Activated CD8-positive, alpha-beta memory T cell treated with anti-CD3 and anti-CD28 coated beads for 1 hour (primary cell): ENCODE measurements at places on chromosomes 1 and 21.

- DNase-seq: no peak
Measured at GRCh38 chr1:90402893-90403849, 313.9 kb downstream of the BARHL2 start.

GRCh38 chr1:53187401-53187800, 9.2 kb upstream of the CPT2 start:
- no peak for DNase-seq

DNA sequence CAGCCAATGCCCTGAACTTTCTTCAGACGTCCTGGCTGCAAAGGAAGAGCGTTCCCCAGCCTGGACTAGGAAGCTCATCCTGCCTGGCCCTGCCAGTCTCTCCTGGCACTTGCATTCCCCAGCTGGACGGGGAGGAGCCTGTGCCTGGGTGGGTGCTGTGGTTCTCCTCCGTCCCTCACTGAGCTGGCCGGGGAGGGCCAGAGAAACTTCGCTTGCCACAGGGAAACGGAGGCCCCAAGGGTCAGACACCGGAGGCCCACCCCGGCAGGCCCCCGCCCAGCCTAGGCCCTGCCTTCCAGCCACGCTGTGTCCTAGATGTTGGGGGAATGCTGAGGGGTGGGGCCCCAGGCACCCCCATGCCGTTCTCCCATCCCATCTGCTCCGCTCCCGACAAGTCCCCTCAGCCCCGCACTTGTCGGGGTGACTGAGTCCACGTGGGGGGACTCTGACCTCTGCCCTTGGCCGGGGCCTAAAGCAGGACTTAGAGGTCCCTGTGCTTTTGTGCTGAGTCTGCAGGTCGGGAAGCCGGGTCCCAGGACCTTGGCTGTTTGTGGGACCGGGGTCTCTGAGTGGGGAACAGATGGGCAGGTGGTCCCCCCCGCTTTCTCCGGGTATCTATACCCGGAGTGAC, 4.8 kb downstream of the FTCD start:
- no peak for DNase-seq

GRCh38 chr1:27556781-27557595, 47.0 kb downstream of the AHDC1 start:
- peak; percentile 45 for DNase-seq

DNA sequence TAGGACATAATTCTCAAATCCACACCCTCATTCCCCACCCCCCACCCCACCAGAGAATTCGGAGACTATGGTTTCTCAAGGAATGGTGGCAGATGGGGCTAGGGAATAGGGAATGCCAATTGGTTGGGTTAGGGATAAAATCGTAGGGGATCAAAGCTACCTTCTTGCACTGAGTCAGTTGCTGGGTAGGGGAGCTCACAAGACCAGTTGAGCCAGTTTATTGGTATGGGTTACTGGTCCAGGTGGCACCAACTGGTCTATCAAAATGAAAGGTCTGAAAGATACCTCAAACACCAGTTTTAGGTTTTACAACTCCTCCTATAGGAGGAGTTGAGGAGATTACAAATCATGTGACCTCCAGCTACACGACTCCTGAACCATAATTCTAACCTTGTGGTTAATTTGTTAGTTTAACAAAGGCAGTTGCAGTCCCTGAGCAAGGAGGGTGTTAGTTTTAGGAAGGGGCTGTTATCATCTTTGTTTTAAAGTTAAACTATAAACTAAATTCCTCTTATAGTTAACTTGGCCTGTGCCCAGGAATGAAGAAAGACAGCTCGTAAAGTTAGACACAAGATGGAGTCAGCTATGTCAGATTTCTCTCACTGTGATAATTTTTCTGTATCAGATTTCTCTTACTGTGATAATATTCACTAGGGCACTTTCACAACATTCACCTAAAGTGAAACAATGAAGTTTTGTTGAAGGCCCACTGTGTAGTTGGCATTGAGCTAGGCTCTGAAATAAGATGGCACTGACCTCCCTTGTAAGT, 2.5 kb downstream of the SHISAL2A start:
- no peak for DNase-seq

DNA sequence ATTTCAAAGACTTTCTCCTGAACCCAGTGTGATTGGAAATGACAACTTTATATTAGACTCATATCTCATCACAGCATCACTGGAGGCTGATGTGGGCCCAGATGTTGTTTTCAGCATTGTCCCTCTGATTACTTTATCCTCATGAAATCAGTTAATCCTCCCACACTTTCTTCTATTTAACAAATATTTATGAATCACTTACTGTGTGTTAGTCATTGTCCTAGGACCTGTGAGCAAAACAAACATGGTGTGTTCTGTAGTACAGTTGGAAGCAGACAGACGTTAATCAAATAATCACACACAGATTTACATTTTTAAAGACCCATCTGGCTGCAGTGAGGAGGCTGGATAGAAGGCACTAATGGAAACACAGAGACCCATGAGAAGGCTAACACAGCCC, 383.7 kb downstream of the PRDM2 start:
- no peak for DNase-seq

GRCh38 chr1:88892357-88892877, 1.1 kb upstream of the GTF2B start:
- no peak for DNase-seq

GRCh38 chr1:180170546-180171151, 16.0 kb downstream of the QSOX1 start:
- no peak for DNase-seq

DNA sequence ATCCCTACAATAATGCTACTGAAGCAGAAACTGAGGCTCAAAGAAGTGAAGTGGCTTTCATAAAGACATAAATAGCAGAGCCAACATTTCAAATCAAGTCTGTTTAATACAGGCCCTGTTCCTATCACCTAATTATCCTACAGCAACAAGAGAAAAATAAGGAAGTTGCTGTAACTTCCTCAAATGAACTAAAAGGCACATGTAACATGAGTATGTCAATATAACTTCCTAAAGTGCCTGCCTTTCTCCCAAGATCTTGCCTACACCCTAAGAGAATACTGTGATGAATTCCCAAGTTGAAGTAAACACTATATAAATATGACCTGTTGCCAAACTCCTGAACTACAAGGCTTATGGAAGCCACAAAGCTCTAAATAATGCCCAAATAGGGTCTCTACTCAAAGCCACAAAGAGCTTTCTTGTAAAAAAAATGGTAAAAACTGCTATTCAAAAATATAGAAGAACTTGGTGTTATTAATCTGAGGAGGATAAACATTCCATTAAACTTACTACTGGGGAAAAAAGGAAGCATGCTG, 8.6 kb downstream of the BEND5 start:
- DNase-seq: no peak

GRCh38 chr1:20873311-20873710, 86.2 kb upstream of the HP1BP3 start:
- DNase-seq: no peak

DNA sequence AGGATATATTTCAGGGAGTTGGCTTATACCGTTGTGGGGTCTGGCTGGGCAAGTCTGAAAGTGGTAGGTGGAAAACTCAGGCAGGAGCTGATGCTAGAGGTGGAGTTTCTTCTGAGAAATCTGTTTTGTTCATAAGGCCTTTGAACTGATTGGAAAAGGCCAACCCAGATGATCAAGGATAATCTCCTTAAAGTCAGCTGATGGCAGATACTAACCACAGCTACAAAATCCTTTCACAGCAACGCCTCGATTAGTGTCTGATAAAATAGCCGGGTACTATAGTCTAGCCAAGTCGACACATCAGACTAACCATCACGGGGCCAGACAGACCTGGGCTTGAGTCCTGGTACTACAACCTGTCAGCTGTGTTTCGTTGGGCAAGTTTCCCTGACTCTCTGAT, 21.4 kb downstream of the OPRD1 start:
- no peak for DNase-seq

DNA sequence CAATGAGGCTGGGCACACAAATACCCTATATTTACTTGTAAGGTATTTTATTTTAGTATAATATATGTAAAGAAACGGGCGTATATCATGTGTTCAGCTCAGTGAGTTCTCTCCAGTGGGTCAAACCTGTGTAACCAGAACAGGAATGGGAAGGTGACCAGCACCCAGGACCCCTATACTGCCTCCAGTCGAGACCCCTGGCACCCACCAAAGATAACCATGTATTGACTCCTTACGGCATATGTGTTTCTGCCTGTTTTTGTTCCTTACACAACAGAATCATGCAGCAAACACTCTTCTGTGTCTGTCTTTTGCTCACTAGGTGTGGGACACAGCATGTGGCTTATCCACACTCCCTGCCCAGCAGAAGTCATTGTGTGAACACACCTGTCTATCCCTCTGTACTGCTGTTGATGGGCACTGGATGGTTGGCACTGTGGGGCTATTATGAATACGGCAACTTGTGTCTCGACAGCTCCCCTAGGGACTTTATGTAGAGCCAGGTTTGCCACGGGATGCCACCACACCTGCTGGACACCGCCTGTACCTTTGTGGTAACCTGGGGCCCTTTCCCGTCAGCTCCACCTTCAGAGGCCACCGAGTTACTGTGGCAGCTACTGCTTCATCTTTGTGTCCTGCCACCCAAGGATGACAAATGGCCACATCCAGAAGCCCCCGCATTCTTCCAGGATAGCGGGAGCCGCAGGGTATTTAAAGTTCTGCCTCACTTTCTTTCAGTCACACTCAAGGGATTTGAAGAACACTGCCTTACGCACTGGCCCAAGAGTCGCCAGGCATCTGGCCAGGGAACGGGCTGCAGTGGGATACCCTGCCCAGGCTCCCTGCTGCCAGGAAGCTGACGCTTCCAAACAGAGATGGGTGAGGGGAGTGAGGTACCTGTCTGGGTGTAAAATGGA, 23.5 kb upstream of the C2CD2 start:
- DNase-seq: no peak

GRCh38 chr1:4676253-4676652, 21.8 kb downstream of the AJAP1 start:
- no peak for DNase-seq

DNA sequence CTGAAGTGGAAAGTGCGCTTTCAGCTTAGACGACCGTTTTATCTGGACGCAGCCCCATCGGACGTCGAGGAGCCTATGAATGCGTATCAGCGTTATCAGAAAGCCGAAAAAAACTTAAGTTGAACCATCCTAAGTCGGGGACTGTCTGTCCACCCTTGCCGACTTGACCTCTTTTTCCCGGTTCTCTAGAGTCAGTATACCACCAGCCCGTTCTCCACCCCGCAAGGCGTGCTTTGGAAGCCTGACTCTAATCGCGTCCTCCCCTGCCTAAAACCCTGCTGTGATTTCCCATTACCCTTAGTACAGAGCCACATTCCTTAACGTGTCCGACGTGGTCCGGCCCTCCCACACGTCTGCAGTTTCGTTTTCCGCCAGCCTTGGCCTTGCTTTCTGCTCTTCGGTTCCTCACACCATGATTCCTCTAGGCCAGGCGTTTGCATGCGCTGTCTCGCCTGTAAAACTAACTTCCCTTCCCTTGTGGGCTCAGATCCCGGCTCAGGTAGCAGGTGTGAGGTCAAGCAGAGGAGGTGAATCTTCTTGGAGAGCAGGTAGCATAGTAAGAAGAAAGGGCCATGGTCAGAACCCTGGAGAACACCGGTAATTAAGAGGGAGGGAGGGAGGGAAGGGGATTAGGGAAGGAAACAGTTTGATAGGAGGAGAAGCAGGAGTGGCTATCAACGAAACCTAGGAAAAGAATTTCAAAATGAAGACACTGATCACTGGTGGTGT, 865 bp downstream of the ADPRS start:
- DNase-seq: no peak

DNA sequence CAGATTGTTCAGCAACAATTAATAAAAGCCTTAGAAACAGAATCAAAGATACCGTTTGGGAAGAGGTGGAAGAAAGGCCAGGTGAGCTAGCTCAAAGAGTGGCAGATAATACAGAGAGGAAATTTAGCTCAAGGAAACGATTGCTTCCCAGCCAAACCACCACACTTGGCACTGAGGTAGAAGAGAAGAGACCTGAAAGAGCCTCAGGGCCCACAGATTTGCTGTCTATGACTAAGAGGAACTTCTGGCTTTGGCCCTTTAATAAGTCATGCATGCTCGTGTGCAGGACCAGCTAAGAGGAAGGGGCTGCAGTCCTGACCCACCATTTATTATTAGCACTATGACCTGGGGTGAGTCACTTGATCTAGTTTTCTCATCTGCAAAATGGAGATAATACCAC, 72.8 kb upstream of the BCL10 start:
- no peak for DNase-seq

- DNase-seq: peak; percentile 62
Measured at GRCh38 chr21:42187976-42188653, 30.8 kb upstream of the ABCG1 start.

- no peak for DNase-seq
Measured at GRCh38 chr1:156114101-156114918, at the start of gene LMNA. Gene LMNA, plus strand, starts transcription at chr1:156114711. Its CDS starts 208 bp downstream, at chr1:156114919.

- no peak for DNase-seq
Measured at GRCh38 chr1:172460177-172460576, 16.3 kb upstream of the PIGC start.

- DNase-seq: no peak
Measured at GRCh38 chr1:9764550-9764949, 59.2 kb downstream of the CLSTN1 start.

DNA sequence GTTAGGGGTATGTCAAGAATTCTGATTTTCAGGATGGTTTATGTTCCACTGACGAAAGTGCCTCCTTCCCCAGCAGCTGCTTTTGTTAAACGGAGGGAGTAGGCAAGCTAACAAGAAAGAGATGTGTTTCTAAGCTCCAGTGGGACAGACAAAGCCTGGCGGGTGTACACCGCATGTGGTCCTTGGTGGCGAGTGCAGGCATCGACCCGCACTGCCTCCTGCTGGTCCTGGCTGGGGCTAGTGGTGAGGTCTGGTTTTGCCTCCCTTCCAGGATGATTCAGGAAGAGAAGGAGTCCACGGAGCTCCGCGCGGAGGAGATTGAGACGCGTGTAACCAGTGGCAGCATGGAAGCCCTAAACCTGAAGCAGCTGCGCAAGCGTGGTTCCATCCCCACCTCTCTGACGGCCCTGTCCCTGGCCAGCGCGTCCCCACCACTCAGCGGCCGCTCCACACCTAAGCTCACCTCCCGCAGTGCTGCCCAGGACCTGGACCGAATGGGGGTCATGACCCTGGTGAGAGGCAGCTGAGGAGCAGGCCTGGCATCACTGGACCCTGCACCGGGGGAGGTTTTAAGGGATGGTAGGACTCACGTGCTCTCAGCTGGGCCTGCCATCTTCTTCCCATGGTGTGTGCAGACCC, 29.0 kb downstream of the PPFIA4 start:
- no peak for DNase-seq

DNA sequence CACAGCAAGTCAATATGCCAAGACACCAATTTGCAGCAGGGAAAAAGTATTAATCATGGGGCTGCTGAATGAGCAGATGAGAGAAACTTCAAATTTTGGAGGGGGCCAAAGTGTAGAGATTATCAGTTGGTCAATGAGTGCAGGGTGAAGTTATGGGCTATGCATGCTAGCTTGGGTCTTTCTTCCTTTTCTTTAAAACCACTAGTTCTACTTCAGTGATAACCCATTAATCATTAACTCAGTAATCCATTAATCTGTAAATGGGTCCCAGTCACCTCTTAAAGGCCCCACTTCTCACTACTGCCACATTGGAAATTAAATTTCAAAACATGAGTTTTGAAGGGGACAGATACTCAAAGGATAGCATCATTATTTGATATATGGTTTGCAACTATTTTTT, 688.6 kb upstream of the ADGRL4 start:
- DNase-seq: no peak
